ENCODE measurements at places on chromosomes 7 and 10.

DNA sequence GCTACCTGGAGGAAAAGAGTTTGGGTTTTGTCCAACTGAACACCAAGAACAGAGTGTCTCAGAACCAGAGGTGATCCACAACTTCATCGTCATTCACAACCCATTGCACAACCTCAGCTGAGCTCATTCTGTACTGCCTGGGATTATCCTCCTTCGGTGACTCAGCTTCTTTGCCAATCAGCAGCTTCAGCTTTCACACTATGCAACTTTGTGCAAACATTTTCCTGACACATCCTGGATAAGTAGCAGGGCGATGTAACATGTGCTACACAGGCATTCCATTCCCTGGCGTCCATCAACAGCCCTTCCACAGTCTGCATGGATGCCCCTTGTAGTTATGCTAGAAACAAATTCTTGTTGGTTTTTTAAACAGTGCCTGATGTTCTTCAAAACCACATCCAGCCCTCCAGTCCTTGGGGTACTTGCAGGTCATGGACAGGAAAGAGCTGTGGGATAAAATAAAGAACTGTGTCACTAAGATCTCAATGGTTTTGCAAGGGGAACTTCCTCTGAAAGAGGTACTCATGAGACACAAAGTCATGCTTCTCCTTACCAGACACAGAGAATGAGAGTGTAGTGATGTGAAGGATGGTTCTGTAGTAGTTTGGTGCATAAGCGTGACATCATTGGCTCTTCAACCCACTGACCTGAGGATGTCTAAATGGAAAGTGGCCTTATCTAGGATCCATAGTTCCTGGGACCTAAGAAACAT is 478.5 kb downstream of the KIF20B start:
- DNase-seq, result peak; percentile 20

- no peak for DNase-seq
Measured at GRCh38 chr7:40884241-40884640, 749.4 kb downstream of the SUGCT start.

DNA sequence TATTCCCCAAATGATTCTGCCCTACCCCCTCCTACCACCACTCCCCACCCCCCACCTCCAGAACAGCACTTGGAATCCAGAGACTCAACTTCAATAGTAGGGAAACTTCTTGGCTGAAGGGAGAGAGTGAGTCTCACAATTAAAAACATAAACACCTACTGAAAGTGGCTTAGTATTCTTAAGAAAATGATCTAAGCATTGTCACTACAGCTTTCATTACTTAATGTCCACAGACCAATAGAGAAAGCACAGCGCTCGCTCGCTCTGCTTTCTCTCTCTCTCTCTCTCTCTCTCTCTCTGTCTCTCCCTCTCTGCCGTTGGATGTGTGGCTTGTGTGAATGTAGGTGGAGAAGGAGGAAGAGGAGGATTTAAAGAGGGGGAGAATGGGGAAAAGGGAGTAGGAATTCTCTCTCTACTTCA is 1.5 kb upstream of the SEMA3A start:
- DNase-seq, result peak; percentile 64

DNA sequence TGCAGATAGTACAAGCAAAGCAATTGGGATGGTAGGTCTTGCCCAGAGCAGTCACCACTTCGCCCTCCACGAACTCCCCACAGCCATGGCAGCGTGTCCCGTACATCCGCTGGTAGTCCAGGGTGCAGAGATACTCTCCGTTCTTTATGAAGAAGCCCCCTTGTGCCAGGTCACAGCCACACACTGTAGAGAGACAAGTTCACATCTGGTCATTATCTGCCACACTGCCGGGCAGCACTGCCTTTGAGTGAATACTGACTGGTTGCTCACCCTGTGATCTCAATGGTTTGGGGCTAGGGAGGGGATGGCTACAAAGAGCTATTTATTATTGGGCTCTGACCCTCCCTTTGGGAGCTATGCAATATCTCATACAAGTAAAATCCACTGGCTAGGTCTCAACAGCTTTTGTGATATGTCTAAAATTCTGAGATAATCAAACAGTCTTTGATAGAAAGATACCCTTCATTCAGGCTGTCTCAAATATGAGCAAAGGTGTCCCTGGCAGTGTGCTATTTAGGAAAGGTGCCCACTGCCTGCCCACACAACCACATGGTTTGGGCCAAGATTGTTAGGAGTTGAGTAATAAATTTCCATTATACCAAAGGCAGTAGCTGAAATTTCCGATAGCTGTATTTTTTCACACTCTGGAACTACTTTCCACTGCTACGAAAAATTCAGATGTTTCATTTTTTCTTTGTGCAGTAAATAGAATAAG is 82.5 kb downstream of the ABLIM1 start:
- no peak for DNase-seq

DNA sequence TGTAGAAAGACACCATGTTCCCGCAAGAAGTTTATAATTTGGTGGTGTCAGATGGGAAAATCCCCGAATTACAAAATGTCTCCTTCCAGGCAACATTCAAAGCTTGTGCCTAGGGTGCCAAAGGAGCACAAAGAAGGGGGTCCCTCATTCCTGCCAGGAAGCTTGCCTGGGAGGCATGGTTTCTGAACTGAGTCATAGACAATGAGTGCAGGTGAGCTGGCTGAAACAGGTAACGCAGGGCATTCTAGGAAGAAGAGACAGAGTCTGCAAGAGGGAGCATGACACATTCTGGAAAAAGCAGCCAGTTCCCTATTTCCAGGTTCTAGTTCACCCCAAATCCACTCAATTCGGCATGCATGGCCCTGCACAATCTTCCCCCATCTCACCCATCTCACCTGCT is 11.9 kb upstream of the CALU start:
- no peak for DNase-seq

GRCh38 chr7:2821842-2822507 is 22.1 kb downstream of the GNA12 start:
- no peak for DNase-seq

DNA sequence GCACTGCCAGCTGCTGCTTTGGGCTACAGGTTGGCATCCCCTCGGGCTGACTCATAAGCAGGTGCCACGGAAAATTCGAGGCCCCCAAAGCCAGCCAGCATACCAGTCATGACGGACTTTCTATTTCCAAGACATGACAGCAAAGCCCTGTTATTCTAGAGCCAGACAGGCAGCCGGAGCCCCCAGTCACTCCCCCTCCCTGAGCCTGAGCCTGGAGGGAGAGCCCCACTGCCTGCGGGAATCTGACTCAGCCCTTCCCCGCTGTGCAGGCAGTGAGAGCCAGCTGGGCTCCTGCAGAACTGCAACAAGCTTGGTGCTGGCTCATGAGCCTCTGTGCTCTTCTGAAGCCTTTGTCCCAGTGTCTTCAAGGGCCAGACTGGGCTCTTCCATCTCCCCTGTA is 15.8 kb downstream of the BTBD16 start:
- DNase-seq, result no peak

DNA sequence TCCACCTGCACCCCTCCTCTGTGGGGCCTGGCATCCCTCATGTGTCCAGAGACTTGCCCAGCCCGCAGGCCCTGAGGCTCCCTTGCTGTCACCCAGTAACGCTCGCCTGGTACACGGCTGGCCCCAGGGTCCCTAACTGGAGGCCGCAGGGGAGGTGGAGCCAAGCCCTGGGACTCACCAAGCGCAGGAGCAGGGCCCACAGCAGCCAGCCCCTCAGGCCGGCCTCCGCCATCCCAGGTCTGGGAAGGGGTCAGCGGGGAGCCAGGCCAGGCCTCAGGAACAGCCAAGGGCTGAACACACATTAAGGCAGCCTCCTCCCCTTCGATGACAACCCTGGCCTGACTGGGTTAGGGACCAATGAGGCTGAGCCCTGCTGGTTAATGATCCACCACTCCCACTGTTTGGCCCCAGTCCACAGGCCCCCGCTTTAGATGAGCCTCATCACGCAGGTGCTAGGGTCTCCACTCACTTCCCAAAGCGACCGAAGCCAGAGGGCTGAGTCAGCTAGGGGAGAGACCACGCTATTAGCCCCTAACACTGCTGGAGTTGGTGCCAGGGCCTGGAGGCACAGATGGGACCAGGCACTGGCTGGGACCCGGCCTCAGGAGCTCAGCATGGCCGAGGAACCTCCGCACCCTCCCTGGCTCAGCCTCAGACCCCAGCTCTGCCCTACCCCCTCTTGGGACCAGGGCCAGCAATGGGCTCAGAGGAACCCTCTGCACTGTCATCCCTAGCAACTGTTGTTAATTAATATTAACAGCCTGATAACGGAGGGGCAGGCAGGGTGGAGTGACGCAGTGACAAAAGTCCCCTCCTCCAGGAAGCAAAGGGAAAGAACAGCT is at the start of gene NPC1L1:
NPC1L1 (minus strand) TSS at position 303 of the 842 bp plus-strand sequence; CDS start at position 232, 71 bp downstream.
- no peak for DNase-seq

- no peak for DNase-seq
Measured at GRCh38 chr7:150938566-150938965, 39.6 kb downstream of the KCNH2 start.

DNA sequence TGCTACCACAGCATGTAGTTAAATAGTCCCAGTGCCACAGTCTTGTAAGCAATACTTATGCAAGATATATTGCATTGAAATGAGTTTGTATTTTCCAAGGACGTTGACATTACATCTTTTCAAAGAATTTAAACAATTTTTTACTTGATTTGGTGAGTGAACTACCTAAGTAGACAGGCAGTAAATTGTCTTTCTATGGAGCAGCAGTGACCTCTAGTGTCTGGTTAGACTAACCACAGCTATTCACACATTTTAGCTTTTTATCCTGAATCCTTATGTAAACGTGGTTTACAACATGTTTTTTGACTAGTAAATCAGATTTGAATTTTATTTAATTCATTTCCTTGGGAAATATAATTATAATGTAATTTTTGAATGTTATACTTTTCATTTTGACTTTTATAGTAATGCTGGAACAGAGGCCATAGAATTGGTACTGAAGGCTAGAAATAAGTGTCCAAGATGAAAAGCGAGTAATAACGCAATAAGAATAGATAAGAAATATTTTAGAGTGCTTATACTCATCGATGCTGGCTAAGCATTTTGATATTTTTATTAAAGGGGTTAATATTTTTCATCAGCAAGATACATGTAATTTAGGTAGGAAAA is 5.6 kb downstream of the LRRTM3 start:
- DNase-seq, result peak; percentile 58

DNA sequence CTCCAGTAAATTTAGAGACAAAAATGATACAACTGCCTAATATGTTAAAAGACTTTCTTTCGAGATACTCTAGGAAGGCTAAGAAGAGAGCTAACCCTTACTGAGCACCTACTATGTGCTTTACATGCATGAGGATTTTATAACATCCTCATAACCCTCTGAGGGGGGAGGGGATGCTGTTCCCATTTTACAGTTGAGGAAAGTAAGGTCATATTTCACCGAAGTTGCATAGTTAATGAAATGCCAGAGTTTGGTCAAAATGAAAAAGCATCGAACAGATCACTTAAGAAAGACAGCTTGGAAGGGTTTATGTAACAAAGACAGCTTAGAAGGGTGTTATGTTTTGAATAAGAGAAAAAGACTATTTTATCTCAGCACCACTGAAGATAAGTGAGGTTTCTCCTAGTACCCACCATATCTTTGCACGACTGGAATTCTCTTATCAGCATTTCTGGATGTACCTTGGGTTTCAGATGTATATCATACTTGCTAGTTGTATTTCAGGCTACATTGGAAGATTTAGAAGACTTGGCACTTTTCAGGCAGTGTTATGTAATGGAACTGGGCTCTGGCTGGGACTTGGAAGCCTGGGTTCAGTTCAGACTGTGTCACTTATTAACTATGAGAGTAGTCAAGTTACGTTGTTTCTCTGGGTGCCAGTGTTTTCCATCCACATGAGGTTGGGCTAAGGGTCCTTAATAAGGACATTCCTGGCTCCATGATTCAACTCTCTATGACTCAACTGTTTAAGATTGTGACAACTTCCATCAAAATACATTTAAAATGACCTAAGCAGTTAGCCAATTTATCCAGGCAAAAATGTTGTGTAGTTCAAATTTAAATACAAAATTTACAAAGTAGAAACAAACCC is 6.0 kb downstream of the RHOBTB1 start:
- DNase-seq, result no peak

GRCh38 chr7:45975847-45976484 is 54.9 kb upstream of the IGFBP3 start:
- DNase-seq, result peak; percentile 12

GRCh38 chr7:155084969-155085368 is 14.8 kb downstream of the HTR5A start:
- DNase-seq, result no peak

GRCh38 chr7:68707159-68707558 is 891.1 kb upstream of the AUTS2 start:
- DNase-seq, result no peak

- no peak for DNase-seq
Measured at GRCh38 chr7:148773334-148773733, 74.6 kb downstream of the CUL1 start.

All from LoVo (cell line).